Brain microvascular endothelial cell (primary cell): ENCODE measurements at places on chromosomes 4 and X.

DNA sequence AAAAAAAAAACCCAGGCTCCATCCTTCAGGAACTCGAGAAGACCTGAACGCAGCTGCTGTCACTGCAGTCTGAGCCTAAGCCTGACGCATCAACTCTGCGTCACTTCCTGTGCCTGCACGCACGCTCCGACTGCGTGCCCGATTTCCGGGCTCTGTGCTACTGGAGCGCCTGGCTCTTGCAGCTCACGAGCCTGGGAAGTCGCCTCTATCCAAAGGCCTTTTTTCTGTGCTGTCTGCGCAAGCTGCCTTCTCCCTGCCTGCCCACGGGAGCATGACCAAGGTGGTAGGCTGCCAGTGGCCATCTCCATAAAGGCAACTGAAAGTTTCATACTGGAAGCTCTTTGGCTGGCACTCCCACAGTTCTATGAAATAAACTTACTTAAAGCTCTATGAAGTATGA, 9.9 kb upstream of the GASK1B start:
- no peak for DNase-seq

GRCh38 chr4:166896254-166896653, 338.0 kb downstream of the SPOCK3 start:
- no peak for DNase-seq

- DNase-seq, result peak; percentile 11
Observed at GRCh38 chrX:124033821-124034220, 72.3 kb downstream of the STAG2 start.

- DNase-seq, result no peak
Observed at GRCh38 chr4:86561256-86561655, 32.9 kb upstream of the PTPN13 start.

DNA sequence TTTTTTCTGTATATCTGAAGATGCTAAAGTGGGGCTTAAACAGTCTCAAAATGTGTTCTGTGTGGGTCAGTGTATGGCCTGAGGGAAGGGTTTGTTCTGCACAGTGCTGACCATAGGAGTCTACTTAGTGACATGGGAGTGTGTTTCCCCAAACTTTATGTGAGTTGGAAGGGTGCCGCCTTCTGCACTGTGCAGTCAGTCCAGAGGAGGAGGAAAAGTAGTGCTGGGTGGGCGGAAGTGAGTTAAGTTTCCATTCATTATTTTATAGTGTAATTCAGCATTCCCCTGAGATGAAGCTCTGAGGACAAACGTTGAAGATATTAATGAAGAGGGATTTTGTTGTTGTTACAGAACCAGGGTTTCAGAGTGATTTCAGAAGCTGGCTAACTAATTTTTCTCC, 2.9 kb downstream of the CHST7 start:
- no peak for DNase-seq

DNA sequence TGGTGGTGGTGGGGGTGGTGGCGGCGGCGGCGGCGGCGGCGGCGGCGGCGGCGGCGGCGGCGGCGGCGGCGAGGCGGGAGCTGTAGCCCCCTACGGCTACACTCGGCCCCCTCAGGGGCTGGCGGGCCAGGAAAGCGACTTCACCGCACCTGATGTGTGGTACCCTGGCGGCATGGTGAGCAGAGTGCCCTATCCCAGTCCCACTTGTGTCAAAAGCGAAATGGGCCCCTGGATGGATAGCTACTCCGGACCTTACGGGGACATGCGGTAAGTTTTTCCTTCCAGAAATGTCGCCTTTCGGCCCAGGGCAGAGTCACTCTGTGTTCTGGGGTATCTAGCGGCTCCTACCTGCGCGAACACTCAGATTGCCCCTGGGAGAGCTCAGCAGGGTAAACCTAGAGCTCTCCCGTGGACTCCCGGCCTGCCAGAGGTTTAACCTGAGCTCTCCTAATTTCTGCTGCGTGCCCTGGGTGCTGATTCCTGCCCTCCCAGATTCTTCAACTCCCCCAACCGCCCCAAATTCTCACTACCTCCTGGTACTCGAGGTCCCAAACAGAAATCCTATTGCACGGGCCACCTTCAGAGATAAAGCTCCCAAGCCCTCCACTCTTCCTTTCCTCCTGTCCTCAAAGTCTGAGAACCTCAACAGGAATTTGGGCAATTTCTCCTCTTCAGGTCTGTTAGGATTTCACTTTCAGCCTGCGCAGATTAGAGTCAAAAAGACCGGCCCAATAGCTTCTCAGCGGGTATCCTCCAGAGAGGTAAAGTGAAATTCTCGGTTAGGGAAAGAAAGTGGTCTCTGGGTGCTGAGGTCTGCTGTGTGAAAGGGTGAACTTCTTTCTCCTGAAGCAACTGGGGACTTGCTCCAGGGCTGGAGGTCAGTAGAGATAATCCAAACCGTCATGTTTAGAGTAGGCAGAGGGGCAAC, 2.9 kb downstream of the AR start:
- DNase-seq, result no peak

DNA sequence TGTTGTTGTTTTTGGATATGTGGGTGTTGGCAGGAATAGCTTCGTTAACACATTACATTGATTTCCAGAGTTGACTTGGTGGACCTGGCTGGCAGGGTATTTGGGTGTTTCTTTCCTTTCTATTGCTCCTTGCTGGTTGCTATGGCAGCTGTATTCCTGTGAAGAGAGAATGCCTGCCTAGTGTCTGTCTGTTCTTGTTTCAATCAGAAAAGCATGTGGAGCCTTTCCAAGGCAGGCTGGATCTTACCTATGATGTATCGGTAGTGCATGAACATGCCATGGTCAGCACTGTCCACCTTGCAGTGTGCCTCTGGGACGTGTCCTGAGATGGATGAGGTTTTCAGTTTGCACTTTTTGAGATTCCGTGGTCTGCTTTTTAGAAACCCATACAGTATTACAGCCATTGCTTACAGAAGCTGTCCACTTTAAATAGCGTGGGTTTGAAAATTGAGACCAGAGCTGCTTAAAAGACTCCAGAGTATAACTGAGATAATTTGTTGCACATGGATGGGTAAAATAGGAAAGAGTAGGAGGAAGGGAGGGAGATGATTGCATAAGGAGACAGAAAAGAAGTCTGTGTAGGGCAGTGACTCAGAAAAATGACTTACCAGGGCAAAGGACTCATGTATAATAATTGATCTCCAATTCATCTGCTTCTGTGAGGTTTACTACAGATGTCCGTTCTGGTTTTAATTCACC, 20.0 kb upstream of the AADAT start:
- DNase-seq, result no peak

- no peak for DNase-seq
Observed at GRCh38 chrX:18769364-18769763, 61.9 kb downstream of the PPEF1 start.

GRCh38 chrX:31057291-31057690, 14.6 kb downstream of the FTHL17 start:
- no peak for DNase-seq

DNA sequence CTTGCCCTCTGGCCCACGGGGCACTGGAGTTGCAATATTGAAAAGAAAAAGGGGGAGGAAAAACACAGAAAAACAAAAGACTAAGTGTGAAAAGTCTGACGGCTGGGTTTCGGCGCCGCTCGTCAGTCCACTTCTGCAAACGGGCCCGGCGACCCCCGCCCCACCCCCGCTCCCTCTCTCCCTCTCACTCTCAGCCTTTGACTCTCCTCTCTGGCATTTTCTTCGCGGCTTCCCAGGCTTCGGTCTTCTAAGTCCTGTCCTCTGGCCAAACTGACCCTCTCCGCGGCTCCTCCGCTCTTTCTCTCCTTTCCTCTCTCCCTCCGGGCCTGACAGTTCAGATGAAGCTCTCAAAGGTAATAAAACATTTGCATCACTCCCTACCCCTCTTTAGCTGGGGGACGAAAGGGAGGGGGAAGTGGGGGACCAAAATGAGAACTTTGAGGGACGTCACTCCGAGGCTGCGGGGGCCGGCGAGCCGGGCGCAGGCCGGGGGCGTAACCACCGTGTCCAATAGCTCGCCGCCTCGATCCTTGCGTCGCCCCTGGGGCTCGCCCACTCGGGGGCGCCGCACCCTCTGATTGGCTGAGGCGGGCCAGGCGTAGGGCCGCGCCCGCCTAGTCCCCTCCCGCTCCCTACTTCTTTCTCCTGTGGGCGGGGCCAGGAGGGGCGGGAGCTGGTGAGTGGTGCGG, at the start of gene NKX6-1:
Gene NKX6-1 (minus strand): TSS at position 358 of the 689 bp plus-strand sequence. CDS start 1,064 bp downstream, outside the sequence.
- DNase-seq, result peak; percentile 86

DNA sequence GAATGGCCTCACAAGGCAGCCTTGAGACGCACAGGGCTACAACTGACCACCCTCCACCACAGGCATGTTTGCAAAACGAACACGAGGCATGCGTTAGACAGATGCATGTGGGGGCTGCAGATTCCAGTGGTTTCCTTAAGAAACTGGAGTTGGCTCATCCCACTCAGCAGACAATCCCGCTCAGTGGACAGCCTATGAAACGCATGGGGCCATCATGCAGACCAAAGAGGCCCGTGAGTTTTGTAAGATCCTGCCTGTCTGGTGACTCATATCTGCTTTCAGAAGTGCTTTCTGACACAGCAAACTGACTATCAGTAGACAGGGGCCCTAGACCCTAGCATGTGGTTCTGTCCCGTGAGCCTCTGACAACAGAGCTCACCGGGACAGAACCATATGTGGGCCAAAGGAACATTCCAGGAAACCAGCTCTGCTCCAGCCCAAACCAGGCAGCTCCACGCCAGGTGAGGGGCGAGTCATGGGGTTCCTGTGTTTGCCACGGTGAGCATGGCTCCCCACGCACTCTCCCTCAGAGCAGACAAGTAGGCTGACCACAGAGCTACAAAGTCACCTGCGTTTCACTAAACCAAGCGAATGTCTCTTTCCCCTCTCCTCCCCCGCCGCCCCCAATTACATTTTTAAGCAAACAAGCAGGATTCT, 74.4 kb downstream of the MTMR1 start:
- peak; percentile 86 for DNase-seq

GRCh38 chr4:162661913-162662312, 498.1 kb upstream of the FSTL5 start:
- DNase-seq, result no peak

DNA sequence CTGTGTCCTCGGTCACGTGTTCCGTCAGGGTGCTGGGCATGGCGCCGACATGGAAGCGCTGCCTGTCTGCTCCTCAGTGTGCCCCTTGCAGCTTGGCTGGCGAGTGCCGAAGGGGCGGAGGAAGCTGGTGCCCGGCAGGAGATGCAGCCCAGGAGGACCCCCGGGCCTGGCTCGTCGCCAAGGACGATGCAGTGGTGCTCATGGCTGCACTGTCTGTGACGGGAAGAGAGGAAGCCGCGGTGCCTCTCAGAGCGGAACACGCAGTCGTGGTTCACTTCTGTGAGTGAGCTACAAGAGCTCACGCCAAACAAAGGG, 38.1 kb downstream of the FGFRL1 start:
- DNase-seq, result no peak
